ENCODE measurements at places on chromosomes 13 and 19. TPM values are rescaled to one million over a fixed set of nuclear protein-coding genes. Genes with fewer than 3 reads are reported as not detected.

The KASH5 gene
- total RNA-seq = not detected

The ARHGAP33 gene
- 6.3 TPM for total RNA-seq

The ZNF223 gene
- total RNA-seq = 4.9 TPM

The FGF21 gene
- not detected for total RNA-seq

The NOVA2 gene
- 4.0 TPM for total RNA-seq

The IGFLR1 gene
- 4.7 TPM for total RNA-seq

The FUT1 gene
- total RNA-seq = 2.2 TPM

The TBXA2R gene
- total RNA-seq = 2.0 TPM

The CTXN1 gene
- total RNA-seq = not detected

The COX7A1 gene
- total RNA-seq = 1,730 TPM

The KLK12 gene
- total RNA-seq = not detected

The YJU2 gene
- 12.4 TPM for total RNA-seq

The BRSK1 gene
- total RNA-seq = 18.6 TPM

The KLK14 gene
- 1.0 TPM for total RNA-seq

The EML2 gene
- 35.8 TPM for total RNA-seq

The NRTN gene
- total RNA-seq = 31.6 TPM

All from right cardiac atrium (tissue), 5 donors.